ENCODE measurements at places on chromosomes 16 and 17.

DNA sequence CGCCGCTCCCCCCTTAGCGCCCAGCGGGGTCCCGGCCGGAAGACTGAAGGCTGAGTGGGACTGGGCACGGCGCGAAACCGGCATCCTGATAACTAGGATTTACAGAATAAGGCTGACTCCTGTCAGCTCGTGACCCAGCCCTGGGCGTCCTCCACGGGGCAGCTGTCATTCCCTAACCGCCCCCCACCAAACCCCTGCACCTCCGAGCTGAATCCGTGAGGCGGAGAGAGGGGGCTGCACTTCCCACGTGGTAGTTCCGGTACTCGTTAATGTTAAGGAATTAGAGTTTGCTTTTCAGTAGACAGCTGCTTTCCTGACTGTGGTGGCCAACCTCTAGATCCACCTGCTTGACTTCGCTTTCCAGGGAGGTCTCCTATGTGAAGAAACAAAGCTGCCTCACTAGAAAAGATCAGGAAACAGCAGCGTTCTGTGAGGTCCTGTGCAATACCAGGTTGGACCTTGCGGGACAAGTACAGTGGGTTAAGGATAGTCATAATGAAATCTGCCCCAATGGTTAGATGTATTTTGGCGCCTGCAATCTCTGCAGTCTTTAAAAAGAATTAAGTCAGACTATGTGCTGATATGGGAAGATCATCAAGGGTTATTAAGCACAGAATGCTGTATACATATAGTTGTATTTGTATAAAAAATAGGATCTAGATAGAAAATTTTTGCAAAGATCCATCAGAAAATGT lies 1.1 kb upstream of the WBP2 start:
- peak; percentile 39 for DNase-seq

GRCh38 chr17:48542114-48542656 lies 2.7 kb downstream of the HOXB2 start:
- no peak for DNase-seq

DNA sequence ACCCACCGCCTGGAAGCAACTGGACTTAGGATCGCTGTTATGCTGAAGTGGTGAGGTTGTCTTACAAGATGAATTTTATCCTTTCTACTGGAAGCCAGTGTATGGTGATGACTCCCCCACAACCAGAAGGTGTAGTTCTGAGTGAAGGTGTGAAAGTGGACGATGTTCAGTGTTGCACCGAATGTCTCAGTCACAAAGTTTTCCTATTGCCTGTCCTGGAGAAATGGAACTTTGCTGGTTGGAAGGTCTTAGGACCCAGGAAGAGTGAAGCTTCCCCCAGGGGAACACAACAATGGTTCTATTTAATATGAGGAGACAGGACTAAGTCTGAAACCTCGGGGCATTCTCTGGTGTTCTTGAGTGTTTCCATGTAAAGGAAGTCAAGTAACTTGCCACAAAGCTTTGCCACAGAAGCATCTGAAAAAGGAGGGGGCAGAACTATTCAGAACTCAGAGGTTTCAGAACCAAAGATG lies 44.2 kb downstream of the USP22 start:
- peak; percentile 76 for DNase-seq

- no peak for DNase-seq
Observed at GRCh38 chr17:39231091-39231561, 5.4 kb upstream of the STAC2 start.

DNA sequence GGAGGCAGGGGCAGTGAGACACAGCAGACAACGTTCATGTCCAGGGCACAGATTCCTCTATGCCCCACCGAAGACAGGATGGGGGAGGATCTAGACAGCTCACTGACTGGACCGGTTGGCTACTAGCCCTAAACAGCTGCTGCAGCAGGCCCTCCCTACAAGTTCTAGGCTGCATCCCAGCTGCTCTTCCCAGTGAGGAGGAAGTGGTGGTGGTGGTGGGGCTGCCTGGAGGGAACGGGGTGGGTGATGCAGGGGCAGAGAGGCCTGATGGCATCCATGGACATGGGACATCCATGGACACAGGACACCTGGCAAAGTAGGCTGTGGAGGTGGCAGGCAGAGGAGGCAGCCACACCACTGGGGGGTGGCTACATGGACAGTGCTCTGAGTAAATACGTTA lies 18.3 kb downstream of the SPHK1 start:
- no peak for DNase-seq

DNA sequence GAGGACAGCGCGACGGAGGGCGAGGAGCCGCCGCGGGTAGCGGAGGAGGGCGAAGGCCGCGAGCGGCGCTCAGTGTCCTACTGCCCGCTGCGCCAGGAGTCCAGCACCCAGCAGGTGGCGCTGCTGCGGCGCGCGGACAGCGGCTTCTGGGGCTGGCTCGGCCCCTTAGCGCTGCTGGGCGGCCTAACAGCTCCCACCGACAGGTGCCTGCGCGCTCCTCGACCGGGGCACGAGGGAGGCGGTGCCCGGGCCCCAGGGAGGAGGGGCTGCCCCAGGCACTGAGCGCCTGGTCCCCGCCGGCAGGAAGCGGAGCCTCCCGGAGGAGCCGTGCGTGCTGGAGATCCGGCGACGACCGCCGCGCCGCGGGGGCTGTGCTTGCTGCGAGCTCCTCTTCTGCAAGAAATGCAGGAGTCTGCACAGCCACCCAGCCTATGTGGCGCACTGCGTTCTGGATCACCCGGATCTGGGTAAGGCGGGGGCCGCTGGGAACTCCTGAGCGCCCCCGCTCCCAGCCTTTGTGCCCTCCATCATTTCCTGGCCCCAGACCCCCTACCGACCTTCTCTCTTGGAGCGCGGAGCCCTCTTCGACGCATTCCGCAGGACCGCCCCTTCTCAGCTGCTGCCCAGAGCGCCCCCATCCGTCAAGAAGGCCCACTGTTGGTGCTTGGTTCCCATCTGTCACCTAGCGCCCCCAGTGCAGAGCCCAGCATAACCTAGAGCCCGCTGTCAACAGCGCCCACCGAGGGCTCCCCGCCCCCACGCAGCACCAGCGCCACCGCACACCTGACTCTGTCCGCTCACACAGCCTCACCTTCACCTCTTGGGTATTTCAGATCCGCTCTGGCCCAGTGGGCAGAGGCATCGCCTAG lies 3.7 kb downstream of the C17orf50 start:
- DNase-seq, result peak; percentile 67

GRCh38 chr17:8909586-8910270 lies 42.3 kb upstream of the PIK3R6 start:
- DNase-seq, result peak; percentile 33

- DNase-seq, result no peak
Observed at GRCh38 chr17:80790021-80790765, 201.4 kb upstream of the CHMP6 start.

- DNase-seq, result peak; percentile 47
Observed at GRCh38 chr16:51565184-51565583, 414.1 kb upstream of the SALL1 start.

DNA sequence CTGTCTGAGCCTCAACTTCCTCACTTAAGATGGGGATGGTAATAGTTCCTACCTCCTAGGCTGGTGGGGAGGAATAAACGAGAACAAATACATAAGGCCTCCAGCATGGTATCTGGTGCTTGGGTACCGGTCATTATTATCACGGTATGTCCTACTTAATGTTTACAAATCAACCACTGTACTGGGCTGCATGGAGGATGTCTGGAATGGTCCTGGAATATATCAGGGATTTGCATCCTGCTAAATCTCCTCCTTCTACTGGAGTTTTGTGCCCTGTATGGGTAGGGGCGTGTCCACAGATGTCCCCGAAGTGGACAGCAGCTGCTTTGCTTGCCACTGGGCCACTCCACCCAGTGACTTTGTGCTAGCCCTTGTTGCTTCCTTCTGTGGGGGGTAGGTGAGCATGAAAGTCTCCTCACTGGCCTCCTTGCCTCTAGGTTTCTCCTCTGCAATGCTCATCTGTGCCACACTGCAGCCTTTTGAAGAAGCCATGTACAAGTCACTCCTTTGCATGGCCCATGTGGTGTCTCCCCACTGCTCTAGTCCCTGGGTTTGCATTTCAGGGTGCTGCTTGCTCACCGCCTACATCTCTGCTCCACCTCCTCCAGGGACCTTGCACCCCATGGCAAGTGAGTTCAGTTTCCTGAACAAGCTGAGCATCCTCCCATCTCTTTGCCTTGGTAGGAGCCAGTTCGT lies 2.2 kb upstream of the CMIP start:
- no peak for DNase-seq

DNA sequence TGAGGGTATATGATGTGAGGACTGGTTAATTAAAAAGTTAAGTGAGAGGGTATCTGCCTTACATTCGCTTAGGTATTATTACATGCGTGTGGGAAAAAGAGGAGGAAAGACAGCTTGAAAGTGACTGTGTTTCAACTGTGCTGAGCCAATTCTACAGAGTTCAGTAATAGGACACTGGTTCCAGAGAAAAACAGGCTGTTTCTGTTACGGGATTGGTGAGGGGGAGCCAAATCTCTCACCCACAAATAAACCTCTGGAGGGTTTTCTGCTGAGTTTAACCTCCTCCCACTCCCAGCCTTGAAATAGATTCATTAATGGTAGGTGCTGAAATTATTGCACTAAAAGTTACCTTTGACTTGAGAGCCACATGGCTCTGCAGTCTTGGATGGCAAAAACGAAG lies 3.9 kb upstream of the KRT26 start:
- no peak for DNase-seq

DNA sequence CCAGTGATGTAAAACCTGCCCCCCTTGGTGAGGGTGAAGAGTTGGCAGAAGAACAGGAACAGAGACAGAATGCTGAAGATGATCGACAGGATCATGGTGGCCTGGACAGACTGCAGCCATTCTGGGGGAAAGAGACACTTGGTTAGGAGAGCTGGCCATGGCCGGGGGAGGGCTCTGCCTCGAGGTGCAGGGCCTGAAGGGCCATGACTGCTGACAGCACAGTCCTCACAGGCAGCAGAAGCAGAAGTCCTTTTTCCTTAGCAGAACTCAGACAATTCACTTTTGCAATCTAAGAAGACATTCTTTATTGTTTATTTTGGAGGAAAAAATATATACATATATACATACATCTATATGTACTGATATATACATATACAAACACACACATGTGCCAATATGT lies 25.6 kb downstream of the PMP22 start:
- DNase-seq, result no peak

DNA sequence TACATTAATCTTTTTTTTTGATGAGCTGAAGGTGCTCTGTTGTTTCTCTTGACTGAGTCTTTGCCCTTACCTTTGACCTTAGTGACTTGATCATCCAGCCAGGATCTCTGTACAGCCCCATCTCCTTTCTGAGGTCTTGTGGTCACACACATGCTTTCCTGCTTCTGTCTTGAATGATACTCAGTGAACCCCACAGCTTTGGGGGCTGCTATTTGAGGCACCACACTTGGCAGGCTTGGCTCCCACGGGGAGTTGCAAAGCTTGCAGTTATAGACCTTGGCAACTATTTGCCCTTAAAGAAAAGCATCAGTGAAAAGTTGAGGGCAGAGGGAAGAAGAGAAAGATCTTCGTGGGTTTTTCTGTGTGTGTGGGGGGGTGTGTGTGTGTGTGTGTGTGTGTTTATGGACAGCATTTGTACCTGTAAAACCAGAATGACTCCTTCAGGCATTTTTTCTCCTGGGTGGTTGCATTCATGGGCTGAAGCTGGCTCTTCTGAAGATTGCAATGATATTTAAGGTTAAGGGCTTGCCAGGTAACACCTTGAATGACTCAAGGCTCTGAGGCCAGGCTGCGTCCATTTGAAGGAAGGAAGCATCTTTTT lies 101.6 kb downstream of the MSI2 start:
- DNase-seq, result no peak

DNA sequence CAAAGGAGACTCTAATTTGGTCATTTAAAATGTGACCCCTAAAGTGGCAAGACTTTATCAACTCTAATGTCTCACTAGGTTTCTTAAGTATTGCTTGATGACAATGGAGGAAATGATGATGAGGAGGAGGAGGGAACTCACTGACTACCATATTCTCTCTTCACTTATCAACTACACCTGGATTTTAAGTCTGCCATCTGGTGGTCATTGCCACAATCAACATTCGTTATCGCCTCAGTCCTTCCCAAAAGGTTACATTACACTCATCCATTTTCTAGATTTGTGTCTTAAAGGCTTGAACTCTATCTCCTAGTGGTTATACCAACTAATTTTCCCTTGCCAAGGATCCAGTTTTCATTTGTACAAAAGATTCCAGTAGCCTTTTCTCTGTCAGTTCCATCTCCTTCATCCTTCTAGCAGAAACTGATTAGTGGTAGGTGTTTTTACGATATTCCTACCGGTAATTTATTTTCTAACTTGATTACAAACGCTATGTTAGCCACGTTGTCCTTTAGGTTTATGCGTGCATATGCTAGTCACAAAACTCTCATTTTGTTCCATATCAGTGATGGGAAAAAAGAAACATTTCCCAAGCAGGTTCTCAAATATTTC lies 114.6 kb upstream of the NOG start:
- peak; percentile 31 for DNase-seq

DNA sequence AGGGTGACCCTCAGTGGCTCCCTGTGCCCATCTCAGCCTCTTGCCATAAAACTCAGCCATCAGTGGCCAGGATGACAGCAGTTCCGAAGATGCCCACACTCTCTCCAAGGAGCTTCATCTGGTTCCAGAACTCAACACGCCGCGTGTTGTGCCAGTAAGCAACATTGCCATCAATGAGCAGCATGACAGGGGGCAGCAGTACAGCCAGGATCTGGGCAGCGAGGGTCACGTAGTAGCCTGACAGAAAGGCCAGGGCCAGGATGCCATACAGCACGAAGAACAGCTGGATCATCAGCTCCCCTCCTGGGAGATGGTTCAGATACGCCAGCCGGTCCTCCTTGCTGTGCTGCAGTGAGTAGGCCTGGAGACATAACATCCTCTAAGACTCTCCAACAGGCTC lies 2.9 kb downstream of the TMEM101 start:
- no peak for DNase-seq

DNA sequence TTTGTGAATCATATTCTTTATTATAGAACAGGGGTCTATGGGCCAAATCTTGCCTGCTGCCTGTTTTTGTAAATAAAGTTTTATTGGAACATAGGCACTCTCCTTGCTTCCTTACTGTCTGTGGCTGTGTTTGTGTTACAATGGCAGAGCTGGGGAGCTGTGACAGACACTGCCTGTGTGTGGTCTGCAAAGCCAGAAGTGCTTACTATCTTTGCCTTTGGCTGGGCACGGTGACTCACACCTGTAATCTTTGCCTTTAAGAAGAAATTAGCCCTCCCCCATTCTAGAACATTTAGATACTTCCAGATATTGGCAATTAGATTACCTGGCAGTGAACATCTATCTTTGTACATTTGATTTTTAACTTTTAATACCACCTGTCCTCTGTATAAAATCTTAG lies 308.3 kb downstream of the FOXL1 start:
- DNase-seq, result no peak

- DNase-seq, result no peak
Observed at GRCh38 chr16:67468731-67469130, 12.2 kb downstream of the ATP6V0D1 start.

DNA sequence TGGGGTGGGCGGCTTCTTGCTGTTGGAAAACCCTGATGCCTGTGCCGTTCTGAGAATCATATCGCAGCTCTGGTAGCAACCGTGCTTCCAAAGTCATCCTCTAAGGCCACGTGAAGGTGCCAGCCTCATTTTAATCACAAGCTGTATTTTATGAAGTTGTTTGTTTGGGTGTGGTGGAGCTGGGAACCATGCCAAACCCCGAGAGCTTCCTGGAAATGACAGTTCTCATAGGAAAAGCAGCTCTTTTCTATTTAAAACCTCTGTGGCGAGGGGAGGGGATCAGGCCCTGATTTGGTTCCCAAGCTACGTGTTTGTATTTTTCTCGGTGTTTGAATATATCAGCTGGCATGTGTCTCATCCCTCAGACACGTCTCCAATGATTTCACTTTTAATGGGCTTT lies 21.7 kb downstream of the KNOP1 start:
- no peak for DNase-seq

- DNase-seq, result peak; percentile 69
Observed at GRCh38 chr17:43212641-43213490, 1.2 kb downstream of the TMEM106A start.

- DNase-seq, result no peak
Observed at GRCh38 chr16:86428729-86429517, 81.4 kb upstream of the FOXF1 start.

All from pons (tissue), 1 donor.